ENCODE measurements at places on chromosomes 11 and 22.
A peak's percentile ranks its signal among the peaks of the same experiment; 100 is the strongest.

- no peak for DNase-seq
These were observed 188.3 kb downstream of the OPCML start for GRCh38 chr11:133343951-133344350.

DNA sequence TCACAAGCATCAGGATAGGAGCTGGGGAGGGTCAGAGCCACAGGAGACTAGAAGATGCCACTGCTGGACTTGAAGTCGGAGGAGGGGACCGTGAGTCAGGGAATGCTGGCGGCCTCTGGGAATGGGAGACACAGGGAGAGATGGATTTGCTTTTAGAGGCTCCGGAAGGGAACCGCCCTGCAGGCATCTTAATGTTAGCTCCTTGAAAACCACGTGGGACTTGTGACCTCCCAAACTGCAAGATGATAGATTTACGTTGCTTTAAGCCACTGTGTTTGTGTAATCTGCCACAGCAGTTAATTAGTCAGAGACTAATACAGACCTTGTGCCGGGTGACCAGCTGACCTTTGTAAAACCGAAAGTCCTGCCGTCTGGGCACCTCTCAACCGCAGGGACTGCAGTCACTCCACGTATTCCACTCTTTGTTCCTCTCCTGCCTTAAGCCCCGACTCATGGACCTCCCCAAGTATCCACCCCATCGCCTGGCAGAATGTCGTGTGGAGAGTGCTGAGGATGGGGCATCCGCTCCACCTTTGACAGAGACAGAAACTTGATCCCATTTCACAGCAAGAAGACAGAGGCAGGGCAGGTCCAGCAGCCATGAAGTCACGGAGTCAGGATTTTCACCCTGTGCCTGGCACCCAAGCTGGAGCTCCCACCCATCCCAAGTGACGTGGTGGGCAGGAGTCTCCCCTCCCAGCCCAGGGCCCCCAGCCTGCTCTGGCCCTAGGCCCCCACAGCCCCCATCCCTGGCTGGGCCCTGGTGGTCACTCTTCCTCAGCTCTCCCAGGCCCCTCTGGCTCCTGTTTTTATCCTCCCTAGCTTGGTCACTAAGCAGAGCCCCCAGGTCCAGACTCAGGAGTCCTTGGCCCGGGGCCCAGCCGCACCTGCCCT lies 19.4 kb upstream of the CTSD start:
- no peak for DNase-seq

DNA sequence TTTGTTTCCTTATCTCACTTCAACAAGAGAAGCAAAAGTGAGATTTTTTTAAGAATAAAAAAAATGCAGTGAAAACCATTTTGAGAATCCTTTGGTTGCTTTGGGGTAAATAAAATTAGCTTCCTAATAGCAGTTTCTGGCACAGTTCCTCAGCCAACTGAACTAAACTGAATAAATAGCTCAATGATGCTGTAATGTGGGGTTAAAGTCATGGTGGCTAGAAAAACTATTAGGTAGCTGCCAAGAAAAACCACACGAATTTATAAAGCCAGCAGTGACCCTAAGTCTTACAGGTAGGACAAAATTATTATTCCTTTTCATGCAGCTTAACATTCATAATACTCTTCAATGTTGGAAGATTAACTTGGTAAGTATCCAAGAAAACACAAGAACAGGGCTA lies 142.4 kb downstream of the APIP start:
- DNase-seq = no peak

GRCh38 chr11:68040101-68040956 lies 1.5 kb downstream of the TCIRG1 start:
- no peak for DNase-seq

- DNase-seq = no peak
These were observed 12.2 kb upstream of the ARHGAP32 start for GRCh38 chr11:129204150-129204838.

GRCh38 chr11:88631497-88631896 lies 294.0 kb upstream of the CTSC start:
- DNase-seq = no peak

DNA sequence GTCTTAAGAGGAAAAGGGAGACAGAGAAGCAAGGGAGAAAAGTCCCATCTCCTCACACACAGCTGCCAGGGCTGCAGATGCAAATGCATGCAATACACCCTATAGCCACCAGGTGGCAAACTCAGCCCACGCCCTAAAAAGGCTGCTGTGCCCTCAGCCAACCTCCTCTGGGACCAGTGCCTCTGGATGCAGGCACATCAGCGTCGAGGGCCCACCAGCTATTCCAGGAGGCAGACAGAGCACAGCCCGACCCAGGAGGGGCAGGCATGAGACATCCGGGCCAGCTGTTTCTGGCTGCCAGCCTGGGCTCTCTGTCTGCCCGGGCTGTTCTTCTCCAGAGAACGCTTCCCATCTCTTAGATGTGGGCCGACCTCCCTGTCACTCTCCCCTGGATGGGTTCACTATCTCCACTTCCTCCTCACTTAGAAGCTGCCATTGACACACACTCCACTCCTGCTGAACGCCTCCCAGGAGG lies 39.7 kb downstream of the TPBGL start:
- DNase-seq = peak; percentile 61

GRCh38 chr11:57815476-57815875 lies 53.9 kb downstream of the CTNND1 start:
- no peak for DNase-seq

GRCh38 chr22:17861909-17862308 lies 87.6 kb upstream of the BID start:
- no peak for DNase-seq

DNA sequence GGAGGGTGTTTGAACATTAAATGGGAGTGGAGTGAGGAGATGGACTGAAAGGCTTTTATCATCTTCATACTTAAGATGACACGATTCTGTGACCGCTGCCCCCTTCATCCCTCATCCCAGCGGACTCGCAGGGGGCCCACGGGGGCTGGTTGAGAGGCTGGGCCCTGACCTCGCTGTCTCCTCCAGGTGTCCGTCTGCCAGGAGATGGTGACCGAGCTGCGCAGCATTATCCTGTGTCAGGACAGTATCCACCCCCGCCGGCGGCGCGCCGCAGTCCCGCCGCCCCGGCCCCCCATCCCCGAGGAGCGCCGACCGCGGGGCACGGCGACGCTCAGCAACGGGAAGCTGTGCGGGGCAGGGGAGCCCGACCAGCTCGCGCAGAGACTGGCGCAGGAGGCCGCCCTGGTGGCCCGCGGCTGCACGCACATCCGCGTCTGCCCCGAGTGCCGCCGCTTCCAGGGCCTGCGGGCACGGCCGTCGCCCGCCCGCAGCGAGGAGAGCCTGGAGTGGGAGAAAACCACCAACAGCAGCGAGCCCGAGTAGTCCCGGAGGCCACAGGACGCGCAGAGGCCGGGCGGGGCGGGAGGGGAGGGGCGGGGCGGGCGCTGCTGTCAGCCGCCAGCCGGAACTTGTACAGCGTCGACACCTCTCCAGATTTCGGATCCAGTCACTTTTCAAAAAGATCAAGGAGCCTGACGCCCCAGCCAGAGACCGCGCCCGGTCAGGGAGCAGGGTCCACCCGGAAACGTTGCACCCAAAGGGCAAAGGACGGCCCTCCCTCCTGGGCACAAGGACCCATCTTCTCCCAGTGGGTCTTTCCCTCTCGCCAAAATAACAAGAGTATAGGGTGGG lies 38.0 kb upstream of the TBCEL start:
- no peak for DNase-seq

DNA sequence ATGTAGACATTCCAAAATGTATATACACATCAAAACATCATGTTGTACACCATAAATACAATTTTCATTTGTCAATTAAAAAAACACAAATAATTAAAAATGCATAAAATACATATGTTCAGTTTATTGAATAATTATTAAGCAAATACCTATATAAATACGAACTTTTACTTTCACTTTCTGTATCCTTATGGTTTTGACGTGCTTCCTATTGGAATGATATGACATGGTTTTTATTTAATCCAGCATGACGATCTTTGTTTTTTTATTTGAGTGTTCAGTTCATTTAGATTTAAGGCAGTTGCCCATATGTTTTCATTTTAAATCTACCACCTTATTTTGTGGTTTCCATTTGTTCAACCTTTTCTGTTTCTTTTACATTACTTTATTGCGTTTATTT lies 198.3 kb upstream of the PLET1 start:
- DNase-seq = no peak

- no peak for DNase-seq
These were observed 55.3 kb downstream of the C22orf31 start for GRCh38 chr22:29006346-29006745.

GRCh38 chr11:61699737-61700160 lies 19.6 kb downstream of the DAGLA start:
- DNase-seq = no peak

DNA sequence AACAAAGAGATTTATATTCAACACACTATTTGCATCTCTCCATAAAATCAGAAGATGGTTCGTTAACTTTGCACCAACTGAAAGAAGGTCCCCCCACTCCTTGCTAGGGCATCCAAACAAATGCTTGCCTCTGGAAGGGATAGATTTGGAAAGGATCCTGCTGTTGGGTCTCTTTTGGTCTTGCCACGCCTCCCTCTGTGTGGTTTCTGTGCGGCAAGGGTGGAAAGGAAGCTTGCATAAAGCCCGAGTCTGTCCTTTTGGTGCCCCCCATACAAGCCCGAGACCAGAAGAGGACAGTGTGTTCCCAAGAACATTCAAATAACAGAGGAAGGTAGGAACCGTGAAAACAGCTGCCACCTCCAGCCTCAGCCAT lies 15.1 kb downstream of the SCGB1A1 start:
- DNase-seq = no peak

GRCh38 chr11:24286238-24286637 lies 210.6 kb upstream of the LUZP2 start:
- no peak for DNase-seq

DNA sequence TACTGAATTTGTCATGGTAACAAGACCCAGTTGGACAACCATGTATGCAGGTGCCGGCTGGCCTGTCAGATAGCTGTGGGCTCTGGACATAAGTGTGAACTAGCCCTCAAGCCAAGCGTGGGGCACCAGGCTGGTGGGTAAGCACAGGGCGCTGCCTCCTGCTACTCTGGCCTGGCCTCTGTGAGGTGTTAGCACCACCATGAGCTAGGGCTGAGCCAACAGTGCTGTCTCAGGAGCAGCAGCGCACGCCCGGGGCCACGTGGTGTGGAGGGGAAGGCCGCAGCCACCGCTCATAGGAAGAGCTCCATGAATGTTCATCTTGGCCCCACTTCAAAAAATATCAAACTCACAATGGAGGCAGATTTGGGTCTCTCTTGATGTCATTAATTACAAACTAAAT lies 35.3 kb upstream of the GNB1L start:
- DNase-seq = no peak

- DNase-seq = no peak
These were observed 41.9 kb downstream of the TOLLIP start for GRCh38 chr11:1267441-1268100.

DNA sequence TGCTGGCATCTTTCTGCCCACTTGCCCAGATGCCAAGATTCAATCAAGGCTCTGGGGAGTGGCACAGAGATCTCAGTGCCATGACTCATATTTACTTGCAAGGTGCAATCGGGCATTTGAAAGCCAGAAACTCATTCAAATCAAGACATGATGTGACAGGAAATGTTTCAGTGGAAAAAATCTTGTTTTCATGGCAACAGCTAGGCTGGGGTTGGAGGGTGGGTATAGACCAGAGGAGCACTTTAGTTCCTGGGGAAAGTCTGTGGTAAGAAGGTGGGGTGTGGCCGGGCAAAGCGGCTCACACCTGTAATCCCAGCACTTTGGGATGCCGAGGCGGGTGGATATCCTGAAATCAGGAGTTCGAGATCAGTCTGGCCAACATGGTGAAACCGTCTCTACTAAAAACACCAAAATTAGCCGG lies 1.2 kb downstream of the MAJIN start:
- DNase-seq = no peak

DNA sequence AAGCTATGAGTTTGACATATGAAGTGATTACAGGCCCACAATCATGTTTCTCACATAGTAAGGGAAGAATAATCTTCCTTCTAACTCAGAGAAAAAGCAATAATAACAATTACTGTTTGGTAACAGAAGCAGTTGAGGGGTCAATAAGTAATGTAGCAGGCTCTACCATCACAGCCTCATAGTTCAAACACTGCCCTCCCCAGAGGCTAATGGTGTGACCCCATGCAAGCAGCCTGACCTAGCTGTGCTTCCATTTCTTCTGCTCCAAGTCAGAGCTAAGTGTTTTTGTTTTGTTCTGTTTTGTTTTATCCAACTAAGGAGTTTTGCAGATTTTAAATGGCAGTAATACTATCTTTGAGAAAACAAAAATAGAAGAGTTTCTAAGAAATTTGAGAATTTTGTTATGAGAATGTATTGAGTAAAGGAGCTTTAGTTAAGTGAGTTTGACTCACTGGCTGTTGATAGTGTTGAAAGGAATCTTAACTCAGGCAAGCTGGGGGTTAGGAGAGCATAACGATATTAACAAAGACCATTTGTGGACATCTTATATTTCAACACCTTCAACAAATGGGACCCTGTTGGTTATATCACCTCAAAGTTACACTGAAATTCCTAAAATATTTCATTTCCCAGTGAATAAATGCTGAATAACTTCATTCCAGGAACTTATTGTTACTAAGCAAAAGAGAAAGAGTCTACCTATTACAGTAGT lies 48.5 kb downstream of the GUCY1A2 start:
- no peak for DNase-seq

DNA sequence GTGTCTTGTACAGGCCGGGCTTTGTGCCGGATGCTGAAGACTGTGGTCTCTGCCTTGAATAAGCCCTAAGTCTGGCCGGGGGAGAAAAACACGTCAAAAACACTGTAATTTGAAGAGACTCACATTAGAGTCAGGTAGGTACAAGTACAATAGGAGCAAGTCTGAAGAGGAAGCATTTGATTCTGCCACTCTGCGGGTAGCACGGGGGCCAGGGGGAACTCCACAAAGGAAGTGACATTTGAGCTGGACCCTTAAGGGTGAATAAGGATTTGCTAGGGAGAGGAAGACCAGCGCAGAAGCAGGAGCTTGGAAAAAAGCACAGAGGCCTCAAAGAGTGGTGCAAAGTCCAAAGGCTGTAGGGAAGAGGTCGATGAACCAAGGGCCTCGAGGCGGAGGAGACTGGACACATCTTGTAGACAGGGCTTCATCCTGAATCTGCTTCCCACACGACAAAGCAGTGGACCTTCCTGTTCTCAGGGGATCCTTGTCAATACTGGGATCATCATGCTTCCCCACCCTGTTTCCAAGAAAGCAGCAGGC lies 38.7 kb downstream of the BUD13 start:
- DNase-seq = no peak

All from stimulated activated CD8-positive, alpha-beta memory T cell treated with anti-CD3 and anti-CD28 coated beads, Interleukin-7, amount 100 ng/mL, for 1 hour (primary cell).